ENCODE measurements at places on chromosomes 13 and 19. TPM values are rescaled to one million over a fixed set of nuclear protein-coding genes. Genes with fewer than 3 reads are reported as not detected.

GRCh38 chr13:43786766-43787517, at the start of gene ENOX1:
ENOX1 (minus strand) TSS chr13:43786972.
- no peaks in the 10 kb centered on the region for H3K36me3 ChIP-seq
- H3K27me3 ChIP-seq = peaks cover 45% of the 10 kb centered on the region
- H3K4me3 ChIP-seq = peak within 1 kb of the TSS; percentile 61
- H3K4me1 ChIP-seq = peaks cover 23% of the 10 kb centered on the region

Gene ZNF256
- total RNA-seq = 5.9 TPM

GRCh38 chr19:8261881-8262280, 46.3 kb downstream of the CD320 start:
- no peak for DNase-seq
- no peaks in the 10 kb centered on the region for H3K27me3 ChIP-seq
- H3K4me1 ChIP-seq = no peaks in the 10 kb centered on the region
- H3K27ac ChIP-seq = no peak overlapping the region
- H3K36me3 ChIP-seq = peaks cover 26% of the 10 kb centered on the region

Gene OR7D2
- total RNA-seq = 0.59 TPM

DNA sequence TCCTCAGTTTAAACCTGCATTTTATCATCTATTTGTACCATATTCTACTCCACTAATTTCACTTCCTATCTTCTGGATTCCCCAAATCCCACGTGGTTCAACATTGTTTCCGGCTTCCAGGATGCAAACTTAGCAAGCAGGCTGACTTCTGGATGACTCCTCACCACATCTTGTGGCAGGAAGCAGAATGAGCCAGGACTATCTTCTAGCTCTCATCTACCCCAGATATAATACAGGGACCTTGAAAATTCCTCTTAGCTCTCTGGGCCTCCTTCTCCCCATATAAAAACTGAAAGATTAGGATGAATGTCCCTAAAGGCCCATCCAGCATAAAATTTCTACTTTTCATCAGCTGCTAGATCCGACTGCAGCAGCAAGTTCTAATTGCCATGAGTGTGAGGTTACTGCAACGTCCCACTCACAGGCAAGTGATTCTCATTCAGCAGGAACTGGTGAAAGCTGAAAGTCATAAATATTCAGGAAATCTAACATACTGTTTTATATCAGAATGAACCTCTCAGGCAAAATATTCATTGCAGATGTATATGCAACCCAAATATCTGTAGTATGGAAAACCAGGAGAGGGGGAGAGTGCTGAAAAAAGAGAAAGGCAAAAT, 93.4 kb downstream of the KCTD12 start:
- H3K27me3 ChIP-seq = no peaks in the 10 kb centered on the region
- DNase-seq = no peak
- no peak overlapping the region for H3K27ac ChIP-seq
- no peaks in the 10 kb centered on the region for H3K36me3 ChIP-seq
- peaks cover 24% of the 10 kb centered on the region for H3K4me1 ChIP-seq

DNA sequence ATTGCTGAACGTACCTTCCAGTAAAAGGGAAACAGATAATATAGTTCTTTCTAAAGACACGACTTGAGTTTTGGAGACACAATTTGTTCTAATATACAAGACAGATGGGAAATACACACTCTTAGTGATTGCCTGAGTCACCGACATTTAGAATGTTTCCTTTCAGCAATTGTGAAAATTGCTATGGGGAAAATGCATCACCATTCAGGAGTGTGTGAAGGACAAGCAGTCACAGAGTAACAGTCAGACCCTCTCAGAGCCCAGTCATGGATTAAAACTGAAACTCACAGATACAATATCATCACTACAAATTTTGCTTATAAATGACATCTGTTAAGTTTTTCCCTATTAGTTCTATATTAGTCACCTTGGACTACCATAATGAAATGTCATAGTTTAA, 286.1 kb downstream of the SPRY2 start:
- peaks cover 4% of the 10 kb centered on the region for H3K4me1 ChIP-seq
- H3K27ac ChIP-seq = no peak overlapping the region
- no peaks in the 10 kb centered on the region for H3K27me3 ChIP-seq
- no peak overlapping the region for H3K4me3 ChIP-seq
- DNase-seq = no peak

All from lower lobe of right lung (tissue), 2 donors.